Nucleus accumbens (tissue), 56 donors: ENCODE measurements at places on chromosomes 11 and 22.

DNA sequence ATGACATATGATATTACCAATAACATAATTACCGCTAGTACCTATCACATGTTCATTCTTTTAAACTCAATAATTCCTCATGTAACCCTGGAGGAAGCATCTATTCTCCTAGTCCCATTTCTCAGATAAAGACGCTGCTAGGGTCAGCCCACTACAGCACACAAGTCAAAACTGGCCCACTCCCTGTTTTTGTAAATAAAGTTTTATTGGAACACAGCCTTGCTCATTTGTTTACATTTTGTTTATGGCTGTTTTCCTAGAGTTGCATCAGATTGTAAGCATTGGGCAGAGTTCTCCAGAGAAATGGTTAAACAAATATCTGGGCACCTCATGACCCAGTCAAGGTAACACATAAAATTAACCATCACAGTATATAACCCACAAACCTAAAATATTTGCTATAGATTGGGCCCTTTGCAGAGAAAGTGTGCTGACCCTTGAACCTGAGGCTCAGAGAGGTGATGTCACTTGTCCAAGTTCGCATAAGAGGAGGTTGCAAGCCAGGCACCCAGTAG, 36.8 kb downstream of the MN1 start:
- DNase-seq = no peak

GRCh38 chr22:43289976-43290721, 53.0 kb downstream of the SCUBE1 start:
- DNase-seq = no peak

- DNase-seq = no peak
Observed at GRCh38 chr11:26106726-26107125, 225.2 kb upstream of the ANO3 start.

GRCh38 chr11:102276362-102276761, 40.9 kb upstream of the BIRC3 start:
- DNase-seq = no peak
